Cardiac septum (tissue), 1 donor: ENCODE measurements at places on chromosomes 3 and 15.

DNA sequence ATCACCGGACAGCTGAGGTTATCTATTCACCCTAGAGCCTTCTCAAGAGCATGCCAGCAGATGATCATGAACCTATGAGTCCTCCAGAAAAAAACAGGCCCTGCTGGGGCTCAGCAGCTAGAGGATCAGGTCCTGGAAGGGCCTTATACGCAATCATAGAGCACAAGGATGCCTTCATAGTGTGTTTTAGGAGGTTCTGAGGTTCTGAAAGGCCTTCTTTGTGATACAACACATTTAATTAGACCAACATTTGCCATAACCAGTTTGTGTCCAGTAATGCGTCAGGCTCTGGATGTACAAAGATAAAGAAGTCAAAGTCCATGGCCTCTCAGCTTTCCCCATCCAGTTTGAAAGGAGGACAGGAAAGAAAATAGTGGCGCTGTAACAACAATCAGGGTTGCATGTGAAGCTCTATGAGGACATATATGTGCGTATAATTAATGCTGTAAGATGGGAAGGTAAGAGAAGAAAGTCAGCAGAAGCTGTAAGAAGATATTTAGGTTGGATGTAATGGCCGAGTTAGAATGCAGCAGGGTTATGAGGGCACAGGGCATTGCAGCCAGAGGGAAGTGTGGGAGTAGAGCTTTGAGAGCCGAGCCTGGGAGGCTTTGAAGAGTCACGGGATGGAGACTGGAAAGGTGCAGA lies 302.6 kb upstream of the TBL1XR1 start:
- DNase-seq: no peak

- DNase-seq: no peak
Measured at GRCh38 chr3:188407158-188407880, 253.4 kb downstream of the LPP start.

- no peak for DNase-seq
Measured at GRCh38 chr15:101068961-101069653, 149.9 kb downstream of the LRRK1 start.

DNA sequence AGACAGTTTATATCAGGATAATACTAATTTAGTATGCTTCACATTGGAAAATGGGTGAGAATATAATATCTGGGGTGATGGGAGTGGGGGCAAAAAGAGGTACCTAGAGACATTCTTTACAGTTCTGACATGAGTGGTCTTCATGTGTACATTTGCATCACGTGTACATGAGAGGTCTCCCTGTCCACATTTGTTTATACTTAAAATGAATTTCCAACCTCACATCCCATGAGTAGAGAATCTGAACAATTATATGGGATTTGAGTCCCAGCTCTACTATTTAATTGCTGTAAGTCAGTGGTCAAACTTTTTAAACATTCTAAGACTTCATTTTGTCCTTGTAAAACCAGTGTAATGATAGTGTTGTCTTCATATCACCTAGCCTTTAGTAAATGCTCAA lies 408.4 kb downstream of the NAALADL2 start:
- no peak for DNase-seq

- no peak for DNase-seq
Measured at GRCh38 chr3:178088963-178089362, 447.3 kb upstream of the KCNMB2 start.

GRCh38 chr3:108085370-108085769 lies 5.5 kb downstream of the CD47 start:
- no peak for DNase-seq

GRCh38 chr3:138137861-138138260 lies 5.7 kb upstream of the A4GNT start:
- no peak for DNase-seq

DNA sequence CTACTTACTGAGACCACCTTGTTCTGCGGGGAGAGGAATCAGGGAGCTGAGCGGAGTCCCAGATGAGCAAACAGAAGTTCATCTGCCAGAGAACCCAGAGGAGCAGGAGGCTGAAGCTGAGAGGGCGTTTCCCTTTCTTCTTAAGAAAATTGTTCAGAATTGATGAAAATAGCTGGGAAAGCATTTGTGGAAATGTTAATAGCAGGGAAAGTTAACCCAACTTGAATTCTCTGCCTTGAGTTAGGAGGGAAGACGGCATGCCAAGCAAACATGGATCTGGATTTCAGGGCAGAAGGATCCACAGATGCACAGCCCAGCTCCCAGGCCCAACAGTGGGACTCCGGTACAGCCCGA lies 23.2 kb downstream of the CRABP1 start:
- no peak for DNase-seq

- no peak for DNase-seq
Measured at GRCh38 chr15:89685995-89686394, 4.6 kb downstream of the PEX11A start.

DNA sequence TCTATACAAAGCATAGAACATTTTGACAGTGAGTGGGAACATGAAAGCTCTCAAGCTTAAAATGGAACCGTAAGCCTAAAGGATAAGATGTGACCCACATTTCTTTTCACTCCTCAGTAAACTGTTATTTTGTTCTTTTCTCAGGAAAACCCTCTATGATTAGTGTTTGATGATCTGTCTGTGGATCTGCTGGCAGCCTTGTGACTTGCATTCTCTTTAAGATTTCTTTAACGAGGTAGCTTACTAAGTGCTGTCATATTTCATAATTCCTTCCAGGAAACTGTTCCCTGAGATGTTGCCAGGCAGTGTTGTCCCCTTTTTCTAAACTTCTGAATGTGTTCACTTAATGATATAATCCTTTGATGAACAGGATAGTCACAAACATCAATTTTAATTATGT lies 167.6 kb downstream of the PYDC2 start:
- no peak for DNase-seq
